ENCODE measurements at places on chromosomes 3 and 15.

DNA sequence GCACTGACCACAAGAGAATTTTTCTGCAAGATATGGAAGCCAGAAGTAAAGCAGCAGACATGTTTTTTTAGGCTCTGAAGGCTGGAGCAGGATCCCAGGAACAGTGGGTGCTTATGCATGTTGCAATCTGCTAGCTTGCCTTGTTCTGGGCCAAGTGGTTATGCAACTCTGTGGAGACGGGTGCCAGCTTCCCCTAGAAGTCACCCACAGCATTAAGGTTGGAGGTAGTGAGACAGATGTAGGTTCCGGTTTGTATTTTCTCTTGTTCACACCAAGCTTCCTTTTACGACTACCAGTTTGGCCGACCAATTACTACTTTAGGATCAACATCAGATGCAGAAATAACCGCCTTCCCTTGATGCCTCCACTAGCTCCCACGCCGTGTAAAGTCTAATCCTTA, 11.1 kb downstream of the DPH3 start:
- no peak for DNase-seq

- peak; percentile 37 for DNase-seq
Observed at GRCh38 chr3:150376001-150376848, 31.9 kb upstream of the TSC22D2 start.

DNA sequence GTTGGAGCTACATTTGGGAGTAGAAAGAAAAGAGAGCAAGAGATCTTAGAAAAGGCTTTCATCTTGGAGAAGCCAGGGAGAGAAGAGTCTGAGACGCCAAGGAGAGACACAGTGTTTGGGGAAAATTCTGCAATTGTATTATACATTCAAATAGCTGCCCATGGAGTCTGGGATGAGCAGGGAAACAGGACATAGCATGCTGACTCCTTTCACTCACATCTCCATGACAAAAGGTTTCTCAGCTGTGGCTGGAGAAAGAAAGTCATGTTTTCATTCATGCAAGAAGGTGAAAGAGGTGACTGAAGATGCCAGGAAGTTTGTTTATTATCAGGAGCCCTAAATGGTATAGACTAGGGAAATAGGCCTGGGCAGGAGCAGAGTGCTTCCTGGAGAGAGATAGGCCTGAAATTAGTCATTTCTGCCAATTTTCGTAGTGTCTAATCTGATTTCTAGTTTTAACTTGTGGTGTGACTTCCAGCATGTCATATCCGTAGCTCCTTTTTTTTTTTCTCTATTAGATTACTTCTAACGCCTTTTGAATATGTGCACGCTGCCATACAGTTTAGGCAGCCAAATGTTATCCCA, 34.1 kb downstream of the ACP3 start:
- DNase-seq = no peak

GRCh38 chr3:458124-458523, 261.6 kb downstream of the CHL1 start:
- DNase-seq = no peak

GRCh38 chr15:101828774-101829173, 16.8 kb downstream of the OR4F15 start:
- DNase-seq = no peak

GRCh38 chr15:98433856-98434255, 214.5 kb upstream of the IGF1R start:
- no peak for DNase-seq

GRCh38 chr3:111976254-111976653, 2.6 kb upstream of the ABHD10 start:
- DNase-seq = no peak

DNA sequence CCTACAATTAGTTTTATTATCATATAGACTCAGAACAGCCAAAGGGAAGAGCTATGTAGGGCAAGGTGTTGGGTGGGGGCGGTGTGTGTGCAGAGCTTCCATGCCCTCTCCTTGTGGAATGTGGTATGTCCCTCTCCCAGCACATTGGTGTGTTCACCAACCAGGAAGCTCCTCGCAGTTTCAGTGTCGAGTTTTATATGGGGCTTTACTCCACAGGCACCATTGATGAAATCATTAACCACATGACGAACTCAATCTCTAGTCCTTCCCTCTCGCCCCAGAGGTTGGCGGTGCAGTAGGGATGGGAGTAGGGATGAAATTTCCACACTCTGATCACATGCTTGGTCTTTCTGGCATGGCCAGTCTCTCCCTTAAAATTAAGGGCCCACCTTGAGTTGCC, 13.6 kb upstream of the SRP14 start:
- DNase-seq = no peak

DNA sequence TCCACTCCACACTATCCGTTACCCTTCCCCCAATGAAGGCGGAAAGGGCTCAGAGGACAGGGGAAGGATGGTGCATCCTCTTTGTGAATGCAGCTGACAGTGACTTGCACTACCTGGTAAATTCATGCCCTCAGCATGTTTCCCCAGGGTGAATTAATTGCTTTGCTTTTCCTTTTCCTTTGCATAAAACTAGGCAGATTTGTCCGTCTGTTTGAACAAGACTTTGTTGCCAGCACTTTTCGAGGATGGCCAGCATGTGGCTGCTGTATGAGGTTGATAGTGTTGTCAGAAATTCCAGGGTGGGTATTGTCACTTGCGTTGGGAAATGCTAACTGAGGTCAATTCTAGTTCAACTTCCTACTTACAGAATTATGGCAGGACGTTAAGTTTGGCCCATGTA, 79.0 kb upstream of the RARB start:
- DNase-seq = no peak

- DNase-seq = peak; percentile 53
Observed at GRCh38 chr3:158802409-158803268, 785 bp downstream of the MFSD1 start.

DNA sequence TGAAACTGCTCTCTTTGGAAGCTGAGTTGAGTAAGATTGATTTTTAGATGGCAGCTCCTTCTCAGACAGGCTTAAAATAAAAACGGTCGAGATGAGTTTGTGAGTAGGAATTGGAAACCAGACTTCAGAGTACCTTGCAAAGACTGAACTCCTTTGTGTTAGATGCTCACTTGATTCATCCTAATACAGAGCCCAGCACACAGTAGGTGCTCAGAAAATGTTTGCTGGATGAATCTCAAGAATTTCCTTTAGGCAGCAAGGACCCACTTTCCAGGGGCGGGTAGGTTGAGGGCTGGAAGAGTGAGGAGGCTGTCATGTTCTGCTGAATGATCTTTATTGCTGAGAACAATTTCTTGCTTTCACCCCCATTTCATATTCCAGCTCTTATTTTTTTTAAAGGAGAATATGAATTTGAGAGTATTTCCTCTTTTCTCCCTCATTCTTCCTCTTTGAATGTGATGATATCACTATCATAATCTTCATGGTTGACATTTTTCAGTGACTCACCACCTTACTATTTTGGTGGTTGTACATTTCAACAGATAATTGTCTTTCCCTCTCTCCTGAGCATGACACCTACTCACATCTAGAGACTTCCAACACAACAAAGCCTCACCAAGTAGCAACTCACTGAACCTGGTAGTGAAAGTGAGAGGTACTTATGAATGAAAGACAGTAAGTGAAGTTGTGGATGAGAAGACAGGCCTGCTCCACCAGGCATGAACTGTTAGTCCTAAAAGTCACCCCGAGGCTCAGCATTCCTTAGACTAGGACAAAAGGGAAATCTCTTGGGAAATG, 113.3 kb downstream of the PDCD6IP start:
- DNase-seq = no peak
